ENCODE measurements at places on chromosomes 3 and 15. TPM values are rescaled to one million over a fixed set of nuclear protein-coding genes. Genes with fewer than 3 reads are reported as not detected.

Gene IGSF11
- 0.23 TPM for total RNA-seq

Gene TMEM108
- not detected for total RNA-seq

Gene RBMS3
- 1.5 TPM for total RNA-seq

Gene PODXL2
- 1.9 TPM for total RNA-seq

Gene RETNLB
- not detected for total RNA-seq

Gene HMCES
- 56.7 TPM for total RNA-seq

Gene LCTL
- not detected for total RNA-seq

Gene FEZF2
- not detected for total RNA-seq

Gene SLC24A5
- not detected for total RNA-seq

Gene LRRIQ4
- 0.12 TPM for total RNA-seq

Gene CADM2
- total RNA-seq = 0.05 TPM

Gene KBTBD12
- not detected for total RNA-seq

Gene EXD1
- total RNA-seq = not detected

Gene UBA7
- 85.5 TPM for total RNA-seq

Gene ZNF385D
- not detected for total RNA-seq

Gene FBXO40
- total RNA-seq = not detected

Gene LYZL4
- not detected for total RNA-seq

Gene MEGF11
- total RNA-seq = not detected

Gene CCDC80
- not detected for total RNA-seq

Gene DNAJC13
- 29.9 TPM for total RNA-seq

Gene CLK3
- total RNA-seq = 130 TPM

Gene SCN11A
- 0.07 TPM for total RNA-seq
